ENCODE measurements at places on chromosomes 13 and 19.
A peak's percentile ranks its signal among the peaks of the same experiment; 100 is the strongest.

DNA sequence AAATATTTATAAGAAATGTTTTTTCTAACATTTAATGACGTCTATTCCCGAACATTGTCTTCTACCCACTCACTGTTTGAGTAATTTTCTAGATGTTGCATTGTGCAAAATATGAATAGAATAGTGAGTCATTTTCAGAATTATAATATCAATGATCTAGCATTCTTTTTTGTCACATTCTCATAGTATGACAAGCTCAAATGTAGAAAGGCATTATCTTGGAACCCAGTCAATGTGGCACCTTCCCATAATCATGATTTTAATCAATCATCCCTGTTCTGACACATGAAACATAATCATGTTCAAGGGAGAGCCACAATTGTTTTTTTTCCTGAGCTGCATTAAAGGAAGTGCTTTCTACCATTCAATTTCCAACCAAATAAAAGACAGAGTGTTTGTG, 265.8 kb downstream of the OXGR1 start:
- DNase-seq: no peak

DNA sequence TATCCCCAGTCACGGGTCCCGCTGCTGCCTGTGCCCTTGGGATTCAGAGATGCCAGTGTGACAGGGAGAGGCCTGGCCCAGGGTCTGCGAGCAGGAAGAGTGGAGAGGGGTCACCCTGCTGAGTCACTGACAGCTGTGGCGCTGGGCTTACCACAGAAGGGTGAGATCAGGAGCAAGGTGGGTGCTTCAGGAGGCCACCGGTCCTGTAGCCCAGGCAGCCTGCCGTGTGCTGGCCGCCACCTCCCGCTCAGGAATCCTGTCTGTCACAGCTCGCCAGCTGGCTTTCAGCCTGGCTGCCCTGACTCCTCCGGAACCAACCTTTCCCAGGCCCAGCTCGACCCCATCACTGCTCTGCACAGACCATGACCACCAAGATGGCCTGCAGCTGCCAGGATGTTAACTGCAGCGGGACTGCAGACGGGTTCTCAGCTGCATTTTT, 25.3 kb downstream of the NAXD start:
- DNase-seq: peak; percentile 25

GRCh38 chr19:53580871-53581835, 43.2 kb downstream of the ZNF331 start:
- no peak for DNase-seq

- DNase-seq: no peak
Observed at GRCh38 chr13:110685305-110686020, 20.5 kb downstream of the CARS2 start.

GRCh38 chr19:35363001-35363590, 4.8 kb downstream of the FFAR3 start:
- no peak for DNase-seq

- no peak for DNase-seq
Observed at GRCh38 chr19:44947041-44947581, 1.3 kb downstream of the APOC2 start.

DNA sequence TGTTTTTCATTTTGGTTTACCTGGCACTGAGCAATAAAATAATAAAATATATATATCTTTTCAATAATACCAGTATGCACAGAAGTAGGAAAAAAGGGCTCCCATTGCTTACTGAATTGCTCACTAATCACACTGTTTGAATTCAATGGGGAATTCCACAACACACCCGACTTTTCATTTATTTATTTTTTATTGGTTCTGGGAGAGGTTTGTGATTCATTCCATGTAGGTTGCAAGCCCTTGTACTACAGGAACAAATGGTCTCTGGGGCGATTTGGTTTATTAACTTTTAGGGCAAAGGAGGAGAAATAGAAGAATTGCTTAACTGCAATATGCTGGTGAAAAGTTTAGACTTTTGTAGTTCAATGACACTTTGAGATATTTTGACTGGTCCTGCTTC, 207.4 kb downstream of the DCT start:
- no peak for DNase-seq

GRCh38 chr13:100823448-100823847, 148.9 kb upstream of the TMTC4 start:
- DNase-seq: no peak

DNA sequence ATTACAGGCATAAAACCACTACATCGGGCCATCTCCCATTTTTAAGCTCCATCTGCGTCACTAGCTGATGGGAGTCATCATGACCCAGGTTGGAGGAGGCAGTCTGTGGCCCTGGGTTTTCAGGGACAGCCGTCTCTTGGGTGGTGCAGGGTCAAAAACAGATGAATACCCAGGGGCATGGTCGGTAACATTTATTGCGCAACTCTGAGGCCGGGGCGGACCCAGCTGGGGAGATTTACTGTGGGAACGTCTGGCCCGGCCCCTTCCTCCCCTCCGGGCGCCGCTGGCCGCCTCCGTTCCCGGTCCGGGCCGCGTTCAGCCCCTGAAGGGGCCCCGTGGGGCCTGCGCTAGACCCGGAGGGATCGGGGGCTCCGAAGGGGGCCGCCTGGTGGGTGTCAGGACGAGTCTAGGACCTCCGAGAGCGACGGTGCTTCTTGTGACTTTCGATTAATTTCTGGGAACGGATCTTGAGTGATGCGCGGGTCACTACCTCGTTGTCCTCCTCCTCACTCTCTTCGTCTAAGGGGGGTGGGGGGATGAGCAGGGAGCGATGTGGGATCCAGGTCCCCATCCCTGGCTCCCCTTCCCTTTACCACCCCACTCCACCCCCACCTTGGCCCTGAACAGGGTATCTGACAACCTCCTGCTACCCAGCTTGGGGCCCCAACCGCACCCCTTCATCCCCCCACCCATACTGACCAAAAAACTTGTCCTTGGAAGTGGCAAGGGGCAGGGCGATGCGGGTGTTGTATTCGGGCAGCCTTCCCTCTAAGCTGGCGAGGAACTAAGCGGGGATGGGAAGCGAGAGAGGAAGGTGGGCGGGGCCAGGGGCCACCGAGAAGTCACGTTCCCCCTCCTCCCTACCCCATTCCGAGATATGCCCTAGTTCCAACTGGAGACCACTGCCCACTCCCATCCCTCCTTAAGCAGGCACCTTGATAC, 1.6 kb upstream of the RGL3 start:
- no peak for DNase-seq

- no peak for DNase-seq
Observed at GRCh38 chr13:47621931-47622330, 379.1 kb downstream of the SUCLA2 start.

GRCh38 chr19:2988568-2988967, 11.2 kb downstream of the TLE6 start:
- DNase-seq: no peak

DNA sequence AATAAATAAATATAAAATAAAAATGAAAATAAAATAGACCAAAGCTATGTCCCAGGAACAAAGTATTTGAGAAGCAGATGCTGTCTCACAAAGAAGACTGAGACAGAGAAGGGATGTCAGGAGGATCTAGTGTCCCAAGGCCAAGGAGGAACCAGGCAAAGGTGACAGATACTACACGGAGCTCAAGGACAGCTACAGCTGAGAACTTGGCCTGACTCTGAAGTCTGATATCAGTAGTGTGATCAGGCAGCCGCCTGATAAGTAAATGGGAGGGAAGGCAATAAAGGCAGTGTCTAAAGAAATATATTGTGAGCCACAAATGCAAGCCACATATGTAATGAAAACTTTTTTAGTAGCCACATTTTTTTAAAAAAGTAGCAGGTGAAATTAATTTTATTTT, 20.4 kb upstream of the NANOS3 start:
- no peak for DNase-seq

GRCh38 chr13:69461397-69461796, 646.2 kb upstream of the ATXN8OS start:
- DNase-seq: no peak

- no peak for DNase-seq
Observed at GRCh38 chr13:95896301-95896700, 156.9 kb downstream of the UGGT2 start.

GRCh38 chr13:44293908-44294735, 79.5 kb upstream of the SERP2 start:
- no peak for DNase-seq

GRCh38 chr19:11227195-11227886, 12.1 kb upstream of the ANGPTL8 start:
- no peak for DNase-seq

- DNase-seq: no peak
Observed at GRCh38 chr13:44955406-44955805, 33.9 kb downstream of the NUFIP1 start.

DNA sequence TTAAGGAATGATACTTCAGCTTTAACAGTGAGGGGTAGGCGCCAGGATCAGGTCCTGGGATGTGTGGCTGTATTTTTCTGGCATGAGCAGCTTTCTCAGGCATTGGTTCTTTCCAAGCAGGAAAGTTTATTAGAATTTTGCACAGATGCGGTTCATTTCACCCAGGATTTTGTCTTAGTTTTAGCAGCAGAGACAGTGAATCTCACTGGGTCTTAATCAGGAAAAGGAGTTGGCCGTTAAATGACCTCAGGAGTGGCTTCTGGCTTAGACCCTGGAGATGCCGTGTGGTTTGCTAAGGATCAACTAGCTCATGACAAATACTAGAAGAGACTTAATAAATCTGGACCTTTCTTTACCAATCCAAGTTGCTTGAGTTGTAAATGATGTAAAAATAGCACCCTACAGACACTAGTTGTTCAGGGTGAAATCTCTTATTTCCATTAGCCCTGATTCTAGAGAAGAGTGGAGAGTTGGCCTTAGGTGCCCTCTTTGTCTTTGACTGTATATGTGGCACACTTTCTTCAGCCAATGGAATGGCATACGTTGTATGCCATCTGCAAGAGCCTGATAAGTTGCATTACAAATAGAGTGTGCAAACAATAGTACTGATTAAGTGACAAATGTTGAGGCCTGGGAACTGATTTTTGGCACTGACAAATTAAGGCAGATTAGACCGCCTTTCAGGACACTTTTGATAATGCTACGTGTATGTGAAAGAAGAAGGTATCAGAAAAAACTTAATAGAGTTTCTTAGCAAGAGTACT, 34.0 kb downstream of the LRCH1 start:
- DNase-seq: no peak

- DNase-seq: no peak
Observed at GRCh38 chr13:27905650-27906049, 14.2 kb upstream of the PDX1 start.

- DNase-seq: no peak
Observed at GRCh38 chr19:45136507-45137178, 24.1 kb downstream of the NKPD1 start.

DNA sequence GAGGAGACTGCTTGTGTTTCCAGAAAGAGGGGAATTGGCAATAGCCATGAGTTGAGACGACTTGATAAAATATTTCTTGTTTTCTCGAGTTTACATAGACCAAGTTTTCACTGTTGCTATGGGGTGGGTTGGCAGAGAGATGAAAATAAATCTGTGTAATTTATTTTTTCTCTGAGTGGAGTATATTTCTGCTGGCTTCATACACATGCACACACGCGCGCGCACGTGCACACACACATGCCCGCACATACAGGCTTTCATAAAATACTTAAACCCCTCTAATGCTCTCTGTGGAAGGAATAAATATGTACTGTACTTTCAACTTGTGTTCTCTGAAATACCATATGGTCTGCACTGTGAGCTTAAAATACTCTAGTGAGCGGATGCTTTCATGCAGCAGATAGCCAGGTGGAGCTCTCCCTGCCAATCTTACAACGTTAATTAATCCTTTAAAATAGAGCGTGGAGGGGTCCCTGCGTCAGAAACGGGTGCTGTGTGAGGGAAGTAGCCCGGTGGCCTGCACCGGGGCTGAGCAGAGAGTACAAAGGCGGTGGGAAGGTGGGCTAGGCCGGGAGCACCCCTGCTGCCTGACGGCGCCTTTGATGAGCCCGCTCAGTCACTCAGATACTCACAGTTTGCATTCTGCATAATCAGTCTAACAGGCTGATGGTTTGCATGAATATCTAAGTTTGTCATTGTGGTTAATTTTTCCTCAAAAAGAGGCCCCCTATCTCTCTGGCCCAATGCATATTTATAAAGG, 44.1 kb downstream of the CCNE1 start:
- no peak for DNase-seq

GRCh38 chr19:40084948-40085347, 5.8 kb downstream of the ZNF780A start:
- DNase-seq: no peak

DNA sequence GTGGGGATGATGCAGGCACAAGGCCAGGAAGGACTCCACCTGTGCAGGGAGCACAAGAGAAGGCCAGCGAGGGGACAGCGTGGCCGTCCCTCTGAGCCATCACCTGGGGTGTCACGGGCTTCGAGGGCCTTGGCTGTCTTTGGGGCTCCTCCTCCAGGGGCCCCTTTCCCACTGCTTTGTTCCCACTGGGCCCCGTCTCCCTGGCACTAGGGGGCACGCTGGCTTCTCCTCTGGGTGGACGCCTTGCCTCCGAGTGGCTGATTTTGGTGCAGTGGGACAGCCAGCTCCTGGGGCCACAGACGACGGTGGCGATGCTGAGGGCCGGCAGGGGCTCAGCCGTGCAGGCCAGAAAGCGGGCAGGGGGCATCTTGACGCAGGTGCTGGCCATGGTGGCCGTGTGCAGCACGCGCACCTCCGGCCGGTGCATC, 43.2 kb upstream of the GRTP1 start:
- DNase-seq: no peak

- DNase-seq: peak; percentile 60
Observed at GRCh38 chr19:2166741-2167738, 3.3 kb downstream of the DOT1L start.

DNA sequence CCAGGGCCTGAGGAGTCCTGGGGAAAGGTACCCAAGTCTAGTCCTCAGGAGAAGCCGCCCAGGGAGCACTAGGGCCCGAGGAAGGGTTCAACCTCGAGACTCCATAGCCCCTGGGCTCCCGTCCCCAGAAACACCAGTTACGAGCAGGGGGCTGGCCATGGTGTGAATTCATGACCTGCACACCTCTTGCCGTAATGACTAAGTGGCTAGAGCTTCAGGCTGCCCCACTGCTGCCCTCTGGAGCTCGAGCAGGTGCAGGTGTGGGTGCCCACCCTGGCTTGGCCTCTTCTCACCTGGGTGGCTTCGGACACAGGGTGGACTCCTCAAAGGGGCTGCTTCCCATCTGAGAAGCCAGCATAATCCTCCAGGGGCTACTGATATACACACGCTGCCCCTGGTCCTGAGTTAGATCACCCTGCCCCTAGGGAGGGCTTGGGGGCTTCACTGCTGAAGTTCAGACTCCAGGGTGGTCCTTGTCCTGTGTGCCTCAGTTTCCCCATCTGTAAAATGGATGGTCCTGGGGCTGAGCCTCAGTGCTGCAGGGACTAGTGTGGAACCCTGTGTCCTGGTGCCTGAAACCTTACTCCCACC, 13.6 kb downstream of the SPC24 start:
- no peak for DNase-seq

GRCh38 chr13:46210362-46211083, 1.2 kb upstream of the LRRC63 start:
- no peak for DNase-seq

GRCh38 chr13:87536499-87536898, 134.7 kb upstream of the SLITRK5 start:
- no peak for DNase-seq

GRCh38 chr19:43351998-43352746, 1.3 kb upstream of the CD177 start:
- DNase-seq: no peak

DNA sequence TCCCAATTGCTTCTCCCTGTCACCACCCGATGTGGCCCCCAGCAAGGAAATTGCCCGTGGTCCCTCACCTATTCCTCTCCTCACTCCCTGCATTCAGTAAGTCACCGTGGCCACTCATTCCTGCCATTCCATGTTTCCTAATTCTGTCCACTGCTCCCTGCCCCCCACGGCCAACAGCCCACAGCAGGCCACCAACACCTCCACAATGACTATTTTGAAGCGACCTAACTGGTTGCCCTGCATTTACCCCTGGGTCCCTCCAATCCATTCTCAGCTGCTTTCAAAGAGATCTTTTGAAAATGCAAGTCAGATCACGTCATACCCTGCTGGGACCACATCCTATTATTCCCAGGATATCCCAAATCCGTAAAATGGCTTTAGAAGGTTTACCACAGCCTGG, 210.4 kb downstream of the DCLK1 start:
- DNase-seq: no peak

Data from NCI-H1092 (cell line).